ENCODE measurements at places on chromosomes 11 and 22.

- DNase-seq: no peak
Measured at GRCh38 chr22:37356922-37357321, 70.4 kb downstream of the ELFN2 start.

DNA sequence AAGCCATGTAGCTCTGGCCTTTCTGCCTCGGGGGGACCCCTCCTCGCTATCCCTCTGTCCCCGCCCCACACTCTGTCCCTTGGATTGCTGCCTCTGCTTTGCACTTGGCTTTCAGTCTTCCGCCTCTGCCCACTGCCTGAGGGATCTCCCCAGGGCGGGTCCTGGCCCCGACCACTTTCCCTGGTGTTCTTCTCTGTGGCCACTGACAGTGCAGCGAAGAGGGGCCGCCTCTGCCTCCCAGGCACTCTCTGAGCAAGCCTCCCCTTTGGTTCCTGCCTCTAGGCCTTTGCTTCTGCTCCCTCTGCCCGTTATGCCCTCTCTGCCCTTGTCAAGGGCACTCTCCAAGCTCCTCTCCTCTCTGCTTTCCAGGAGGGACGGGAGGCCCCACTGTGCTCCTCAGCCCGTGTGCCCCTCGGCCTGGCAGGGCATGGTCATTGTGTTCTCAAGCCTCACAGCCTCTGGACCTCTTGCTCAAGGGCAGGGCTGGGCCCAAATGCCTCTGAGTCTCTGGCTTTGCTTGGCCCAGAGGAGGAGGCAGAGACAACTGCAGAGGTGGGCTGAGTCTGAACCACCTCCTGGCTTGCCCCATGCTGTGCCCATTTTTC, 5.5 kb upstream of the MPPED1 start:
- DNase-seq: no peak

DNA sequence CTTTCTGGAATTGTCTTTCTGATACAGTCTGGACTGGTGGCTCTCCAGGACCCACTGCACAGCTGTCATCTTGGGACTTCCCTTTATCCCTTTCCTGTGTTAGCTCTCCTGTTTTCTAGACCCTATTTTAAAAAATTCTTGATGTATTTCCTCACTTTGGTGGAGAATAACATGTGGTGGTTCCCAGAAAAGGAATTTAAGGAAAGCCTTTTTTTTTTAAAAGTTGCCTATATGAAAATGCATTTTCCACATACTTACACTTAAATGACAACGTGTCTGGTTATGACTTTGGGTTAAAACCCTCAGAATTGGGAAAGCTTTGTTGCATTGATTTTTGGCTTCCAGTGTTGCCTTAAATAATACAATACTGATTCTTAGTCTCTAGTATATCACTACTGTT, 400.7 kb downstream of the TMEM135 start:
- no peak for DNase-seq

DNA sequence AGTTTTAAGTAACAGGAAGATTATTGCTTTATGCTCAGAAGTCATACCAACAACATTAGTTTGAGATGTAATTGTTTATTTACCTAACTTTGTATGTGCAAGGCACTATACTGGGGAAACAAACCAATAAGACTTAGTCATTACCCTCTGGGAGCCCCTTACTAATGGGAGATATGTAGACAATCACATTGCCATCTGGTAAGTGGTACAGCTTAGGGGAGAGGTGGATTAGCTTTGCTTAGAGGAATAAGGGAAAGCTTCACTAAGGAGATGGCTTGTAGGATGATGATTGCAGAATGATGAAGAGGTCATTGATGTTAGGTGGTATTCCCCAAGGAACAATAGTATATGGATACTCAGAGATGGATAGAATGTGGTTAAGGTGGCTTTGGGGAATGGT, 17.5 kb downstream of the EMSY start:
- no peak for DNase-seq

- no peak for DNase-seq
Measured at GRCh38 chr22:19522881-19523239, 1.4 kb downstream of the CLDN5 start.

DNA sequence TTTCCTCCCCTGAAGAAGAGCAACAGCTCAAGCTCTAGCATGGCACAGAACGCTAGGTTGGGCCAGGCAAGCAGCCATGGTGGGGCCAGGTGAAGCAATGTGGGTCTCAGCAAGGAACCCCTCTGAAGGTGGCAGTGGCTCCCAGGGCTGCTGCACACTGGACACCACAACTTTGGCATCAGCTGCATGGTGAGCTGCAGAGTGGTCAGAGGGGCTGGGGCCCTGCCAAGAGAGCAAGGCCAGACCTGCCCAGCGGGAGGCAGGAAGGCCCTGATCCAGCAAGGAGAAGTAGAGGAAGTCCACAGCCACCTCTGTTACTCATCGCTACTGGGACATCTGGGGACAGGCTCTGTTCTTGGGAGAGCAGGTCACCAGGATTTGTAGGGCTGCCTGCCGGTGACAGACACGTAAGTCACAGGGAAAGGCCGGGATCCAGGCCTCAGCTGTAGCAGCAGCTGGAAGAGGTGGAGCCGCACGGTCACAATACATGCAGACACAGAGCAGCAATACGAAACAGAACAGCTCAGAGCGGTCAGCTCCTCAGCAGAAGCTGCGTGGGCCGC, 12.4 kb downstream of the CYB561A3 start:
- DNase-seq: no peak

- DNase-seq: no peak
Measured at GRCh38 chr22:49768951-49769690, 58.6 kb downstream of the BRD1 start.

- no peak for DNase-seq
Measured at GRCh38 chr11:74989260-74989638, 516 bp downstream of the NEU3 start.

DNA sequence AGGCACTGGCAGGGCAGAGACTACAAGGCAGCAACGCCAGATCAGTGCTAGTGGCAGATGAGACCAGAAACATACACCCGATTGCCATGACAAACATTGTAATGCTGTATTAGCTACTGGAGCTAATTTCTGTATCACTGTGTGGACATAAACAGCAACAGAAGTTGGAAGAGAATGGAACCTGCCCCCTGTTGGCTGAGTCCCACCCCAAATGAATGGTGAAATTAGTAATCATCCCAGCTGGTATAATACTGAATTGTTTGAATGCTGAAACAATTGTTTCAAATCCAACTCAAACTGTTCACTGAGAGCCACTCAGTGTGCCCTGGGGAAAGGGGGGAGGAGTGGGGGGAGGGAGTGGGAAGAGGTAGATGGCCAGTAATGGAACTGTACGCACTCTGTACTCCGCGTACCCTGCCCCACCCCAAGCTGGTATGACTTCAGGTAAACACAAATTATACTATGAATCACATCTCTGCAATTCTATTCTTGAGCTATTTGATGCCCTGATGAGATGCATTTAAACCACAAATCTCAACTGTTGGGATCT, 11.2 kb upstream of the BIRC3 start:
- no peak for DNase-seq

GRCh38 chr11:5553343-5553742, 5.0 kb upstream of the OR52H1 start:
- DNase-seq: no peak

Data from esophagus squamous epithelium (tissue), 5 donors.